DMS 273 treated with DMSO at 0.1 percent for 48 hours (cell line): ENCODE measurements at places on chromosomes 3 and 15.

DNA sequence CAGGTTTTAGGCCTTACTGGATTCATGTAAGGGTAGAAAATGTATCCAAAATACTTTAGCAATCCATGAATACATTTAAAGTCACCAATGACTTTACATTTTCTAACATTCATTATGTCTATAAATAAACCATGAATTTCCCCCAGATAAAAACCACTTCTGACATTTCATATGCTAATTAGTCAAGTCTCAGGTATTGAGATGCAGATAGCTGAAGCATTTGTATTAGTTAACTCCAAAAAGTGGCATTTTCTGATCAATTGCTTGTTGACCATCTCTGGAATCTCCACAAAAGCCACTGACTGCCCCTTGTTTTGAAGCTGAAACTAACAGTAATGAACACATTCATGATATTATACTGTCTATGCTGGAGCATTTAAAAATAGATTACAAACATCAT, 68.4 kb upstream of the RAP2B start:
- DNase-seq: no peak

DNA sequence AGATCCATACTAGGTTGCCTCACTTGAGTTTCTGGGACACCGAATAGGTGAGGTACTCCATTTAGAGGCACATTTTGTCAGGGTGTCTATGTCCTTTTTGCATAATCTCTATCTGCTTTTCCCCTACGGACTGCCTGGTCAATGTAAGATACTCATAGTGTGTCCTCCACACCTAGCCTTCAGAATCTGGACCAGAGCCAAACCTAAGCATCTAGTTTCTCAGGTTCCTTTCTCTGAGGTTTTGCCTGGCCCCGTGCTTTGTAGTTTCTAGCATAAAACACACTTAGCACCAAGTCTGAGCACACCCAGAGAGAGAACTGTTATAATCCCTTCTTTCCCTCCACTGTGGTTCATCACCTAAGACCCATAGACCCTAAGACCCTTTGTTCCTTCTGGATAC, 105.9 kb upstream of the MLF1 start:
- no peak for DNase-seq

DNA sequence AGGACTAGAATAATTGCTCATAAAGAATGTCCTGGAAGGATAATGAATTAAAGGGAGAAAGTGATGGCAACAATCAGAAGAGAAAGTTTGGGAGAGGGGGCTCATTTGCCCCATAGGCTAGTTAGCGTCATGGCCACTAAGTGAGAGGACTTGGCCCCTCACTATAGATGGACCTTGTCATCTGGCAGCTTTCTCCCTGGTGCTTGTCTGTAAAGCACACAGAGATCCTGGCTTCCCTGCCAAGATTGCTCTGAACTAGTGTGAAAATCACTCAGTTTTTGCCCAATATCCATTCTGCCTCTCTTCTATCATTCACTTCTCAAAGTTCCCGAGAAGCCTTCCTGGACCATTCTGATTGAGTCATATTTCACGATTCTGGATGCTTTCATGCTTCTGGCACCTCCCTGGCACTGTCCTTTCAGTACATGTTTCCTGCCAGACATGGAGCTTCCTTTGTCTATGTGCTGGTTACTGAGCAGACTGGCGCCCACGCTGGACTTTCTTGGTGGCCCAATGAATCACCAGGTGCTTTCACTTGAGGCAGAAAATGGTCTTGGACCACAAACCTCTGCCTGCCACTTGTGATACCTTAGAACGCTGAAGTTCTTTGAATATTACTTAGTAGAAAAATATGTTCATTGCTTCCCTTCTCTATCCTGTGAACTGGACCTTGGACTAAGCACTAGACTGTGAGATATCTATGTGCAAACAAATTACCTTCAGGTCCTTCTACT, 709.6 kb upstream of the CFAP20DC start:
- no peak for DNase-seq

DNA sequence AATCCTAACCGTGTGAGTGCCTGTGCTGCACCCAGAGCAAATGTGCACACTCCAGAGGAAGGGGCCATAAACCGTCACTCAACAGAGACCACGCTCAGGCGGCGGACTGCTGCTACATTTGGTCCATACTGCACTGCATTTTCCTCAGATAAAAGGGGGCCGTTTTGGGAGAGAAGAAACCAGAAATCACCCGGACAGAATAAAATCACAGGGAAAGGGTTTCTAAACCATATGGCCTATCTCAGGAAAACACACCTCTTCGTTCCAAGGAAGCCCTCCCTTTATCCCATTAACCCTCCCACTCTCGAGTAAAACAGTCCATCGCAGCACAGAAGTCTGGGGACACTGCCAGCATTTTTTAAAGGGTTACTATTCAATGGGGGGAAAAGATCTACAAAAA, 7.6 kb downstream of the IL17RD start:
- no peak for DNase-seq

- no peak for DNase-seq
Measured at GRCh38 chr15:80918196-80918783, 71.3 kb downstream of the MESD start.

- no peak for DNase-seq
Measured at GRCh38 chr3:30607032-30607833, 832 bp downstream of the TGFBR2 start.

GRCh38 chr3:195260280-195260905, 10.6 kb downstream of the XXYLT1 start:
- DNase-seq: no peak
